ENCODE measurements at places on chromosomes 2 and 18.
A peak's percentile ranks its signal among the peaks of the same experiment; 100 is the strongest.

DNA sequence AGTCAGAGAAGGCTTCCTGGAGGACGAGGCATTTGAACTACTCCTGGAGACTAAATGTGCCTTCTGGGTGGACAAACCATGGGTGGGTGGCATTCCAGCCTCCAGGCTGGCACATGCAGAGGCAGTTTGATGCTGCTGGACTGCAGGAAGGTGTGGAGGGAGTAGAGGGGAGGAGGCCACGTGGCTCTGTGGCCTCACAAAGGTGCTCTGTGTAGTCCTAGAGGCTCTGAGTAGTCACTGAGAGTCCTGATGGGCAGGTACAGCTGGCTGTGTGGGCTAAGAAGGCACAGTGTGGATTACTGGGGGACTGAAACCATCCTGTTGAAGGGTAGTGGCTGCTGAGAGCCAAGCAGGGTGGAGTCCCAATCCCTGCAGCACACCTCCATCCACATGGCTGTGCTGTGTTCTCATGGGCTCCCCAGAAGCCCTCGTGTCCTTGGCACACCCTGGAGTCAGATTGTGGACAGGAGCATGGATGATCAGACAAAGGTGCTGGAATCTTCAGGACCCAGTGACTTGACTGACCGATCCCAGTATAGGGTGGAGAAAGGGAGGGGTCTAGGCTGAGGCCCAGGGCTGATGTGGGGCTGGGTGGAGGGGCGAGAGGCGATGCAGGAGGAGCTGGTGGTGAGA, 87.4 kb upstream of the HS6ST1 start:
- DNase-seq, result no peak

- peak; percentile 36 for DNase-seq
Observed at GRCh38 chr2:158457826-158458616, 1.3 kb downstream of the PKP4 start.

DNA sequence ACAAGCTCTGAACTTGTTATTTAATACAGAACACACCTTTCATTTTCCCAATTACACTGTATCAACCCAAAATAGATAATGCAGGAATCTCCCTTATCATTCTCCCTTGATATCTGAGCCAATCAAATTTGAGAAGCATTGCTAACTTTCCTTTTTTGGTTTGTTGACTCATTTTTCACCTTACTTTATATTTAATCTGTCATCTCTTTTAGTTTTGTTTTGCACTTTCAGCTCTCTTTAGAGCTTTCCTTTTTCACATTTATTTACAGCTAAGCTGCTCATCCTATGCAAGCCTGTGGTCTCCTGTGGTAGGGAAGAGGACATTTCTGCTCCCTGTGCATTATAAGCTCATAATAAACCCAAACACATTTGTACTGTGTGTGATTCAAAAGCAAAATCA, 50.1 kb downstream of the ITGAV start:
- DNase-seq, result no peak

- DNase-seq, result no peak
Observed at GRCh38 chr2:26670171-26670570, 22.4 kb upstream of the KCNK3 start.

- DNase-seq, result no peak
Observed at GRCh38 chr2:222623756-222624309, 32.1 kb downstream of the FARSB start.

DNA sequence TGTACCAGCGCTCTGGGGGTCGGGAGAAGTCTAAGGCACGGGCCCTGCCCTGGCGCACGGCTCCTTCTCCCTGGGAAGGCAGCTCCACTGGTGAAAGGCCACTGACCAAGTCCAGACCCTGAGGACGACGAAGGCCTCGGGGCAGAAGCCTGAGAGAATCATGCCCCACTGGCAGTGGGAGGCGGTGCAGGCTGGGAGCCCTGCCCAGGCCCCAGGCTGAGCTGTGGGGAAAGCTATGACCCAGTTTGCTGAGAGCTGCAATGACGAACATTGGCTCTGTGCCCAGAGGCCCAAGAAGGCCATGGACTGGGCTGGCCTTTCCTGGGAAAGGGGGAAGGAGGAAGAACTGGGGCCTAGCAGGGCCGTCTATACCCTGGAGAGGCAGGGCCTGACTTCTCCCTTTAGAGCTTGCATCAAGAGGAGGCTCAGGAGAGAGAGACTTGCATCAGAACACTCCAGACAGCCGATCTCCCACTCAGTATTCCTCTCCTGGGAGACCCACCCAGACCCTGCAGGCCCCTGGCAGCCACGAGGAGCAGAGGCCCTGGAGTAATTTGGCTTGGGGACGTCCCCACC, 32.9 kb downstream of the HS1BP3 start:
- DNase-seq, result no peak

GRCh38 chr2:201313362-201313761, 43.8 kb downstream of the FLACC1 start:
- DNase-seq, result no peak

Data from stimulated activated CD4-positive, alpha-beta T cell treated with anti-CD3 and anti-CD28 coated beads, Interleukin-15, amount 100 ng/mL, for 1 hour (primary cell).